Stimulated activated memory B cell treated with anti-CD40 and anti-IgM and Interleukin-4, amounts not matched to agents 10 μg/mL and 1 μg/mL and 100 μg/mL, for 72 hours (primary cell): ENCODE measurements at places on chromosomes 6 and 20.
A peak's percentile ranks its signal among the peaks of the same experiment; 100 is the strongest.

- ATAC-seq: no peak
Measured at GRCh38 chr6:150666071-150666470, 66.4 kb downstream of the PLEKHG1 start.

DNA sequence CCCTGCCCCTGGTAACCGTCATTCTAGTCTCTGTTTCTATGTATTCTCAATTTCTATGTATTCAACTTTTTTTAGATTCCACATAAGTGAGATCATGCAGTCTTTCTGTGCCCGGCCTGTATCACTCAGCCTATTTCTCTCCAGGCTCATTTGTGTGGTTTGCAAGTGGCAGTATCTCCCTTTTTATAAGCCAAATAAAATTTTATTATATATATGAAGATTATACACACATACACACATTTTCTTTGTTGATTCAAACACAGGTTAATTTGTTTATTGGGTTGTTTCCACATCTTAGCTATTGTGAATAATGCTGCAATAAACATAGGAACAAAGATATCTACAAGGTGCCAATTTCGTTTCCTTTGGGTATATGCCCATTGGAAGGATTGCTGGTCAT lies 571.7 kb downstream of the DHX35 start:
- ATAC-seq: no peak

GRCh38 chr6:16209539-16209938 lies 28.8 kb upstream of the GMPR start:
- ATAC-seq: no peak

- no peak for ATAC-seq
Measured at GRCh38 chr20:44258226-44258890, 11.2 kb downstream of the GDAP1L1 start.

- peak; percentile 57 for ATAC-seq
Measured at GRCh38 chr20:43963872-43964791, 49.5 kb downstream of the TOX2 start.

GRCh38 chr20:44457016-44457415 lies 18.7 kb upstream of the TTPAL start:
- no peak for ATAC-seq

GRCh38 chr6:109015176-109015575 lies 79.5 kb downstream of the SESN1 start:
- no peak for ATAC-seq

GRCh38 chr20:61771805-61772350 lies 293.8 kb downstream of the TAF4 start:
- ATAC-seq: no peak

DNA sequence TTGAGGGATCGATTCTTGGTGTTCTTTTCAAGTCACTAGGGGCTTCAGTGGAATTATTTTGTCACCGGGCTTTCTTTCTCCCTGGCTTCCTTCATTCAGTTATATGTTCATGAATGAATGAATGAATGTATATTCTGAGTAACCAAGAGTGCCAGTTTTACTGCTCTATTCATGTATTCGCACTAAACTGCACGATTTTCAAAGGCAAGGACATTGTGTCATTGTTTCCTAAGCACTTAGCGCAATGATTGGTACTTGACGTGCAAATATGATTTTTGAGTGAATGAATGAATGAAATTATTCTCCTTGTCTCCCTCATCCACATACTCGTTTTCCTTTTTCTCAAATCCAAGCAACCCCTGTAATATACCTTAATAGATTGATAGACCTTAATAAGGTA lies 822 bp downstream of the AFG1L start:
- ATAC-seq: no peak

- no peak for ATAC-seq
Measured at GRCh38 chr20:1383623-1384404, 9.0 kb downstream of the FKBP1A start.

DNA sequence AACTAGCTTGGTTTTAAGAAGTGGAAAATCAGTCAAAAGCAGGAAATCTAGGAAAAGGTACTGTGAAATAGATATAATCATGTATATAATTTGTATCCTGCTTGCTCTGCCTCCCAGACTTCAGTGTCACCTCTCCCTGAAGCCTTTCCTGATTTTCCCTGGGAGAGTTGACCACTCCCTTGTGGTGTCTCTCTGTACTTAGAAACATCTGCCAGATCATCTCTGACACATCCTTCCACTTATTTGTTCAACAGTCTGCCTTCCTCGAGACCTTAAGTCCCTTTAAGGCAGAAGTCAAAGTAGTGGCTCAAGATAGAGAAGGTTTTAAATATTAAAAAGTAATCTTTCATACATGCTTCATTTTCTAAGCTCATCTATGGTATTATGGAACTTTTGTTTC lies 236.5 kb downstream of the CDKAL1 start:
- ATAC-seq: no peak

GRCh38 chr6:112044196-112044595 lies 9.7 kb upstream of the CCN6 start:
- ATAC-seq: no peak

DNA sequence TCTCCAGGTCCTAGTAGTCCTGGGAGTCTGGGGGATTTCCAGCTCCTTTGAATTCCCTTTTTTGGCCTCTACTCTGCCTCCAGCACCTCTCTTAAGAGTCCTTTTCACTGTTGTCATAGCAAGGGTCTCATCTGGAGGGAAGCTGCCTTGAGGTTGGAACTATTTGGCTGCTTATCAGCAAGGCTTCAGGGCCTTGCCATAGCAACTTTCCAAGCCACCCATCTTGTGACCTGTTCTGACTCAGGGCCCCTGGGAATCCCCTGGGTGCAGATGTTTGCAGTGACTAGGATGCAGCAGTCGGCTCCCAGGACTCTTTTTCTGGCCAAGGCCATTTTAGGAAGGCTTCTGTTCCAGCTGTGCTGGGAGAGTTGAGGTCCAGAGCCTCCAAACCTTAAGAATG lies 12.4 kb downstream of the PKIG start:
- ATAC-seq: peak; percentile 82

DNA sequence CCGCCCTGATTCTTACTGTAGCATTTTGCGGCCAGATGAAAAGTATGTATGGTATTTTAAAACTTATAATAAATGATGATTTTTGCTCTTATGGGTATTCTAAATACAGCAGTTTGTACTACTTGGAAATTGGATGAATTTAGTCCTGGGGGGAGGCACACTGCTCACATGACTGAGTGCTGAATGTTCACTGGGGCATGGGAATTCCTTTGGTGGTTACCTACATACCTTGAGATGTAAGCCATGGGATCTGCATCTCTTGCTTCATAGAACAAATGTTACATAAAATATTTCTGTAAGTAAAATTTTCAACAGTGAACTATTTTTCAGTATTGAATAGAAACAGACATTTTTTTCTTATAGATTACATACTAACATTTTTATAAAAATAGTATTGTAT lies 71.1 kb downstream of the FIG4 start:
- no peak for ATAC-seq

DNA sequence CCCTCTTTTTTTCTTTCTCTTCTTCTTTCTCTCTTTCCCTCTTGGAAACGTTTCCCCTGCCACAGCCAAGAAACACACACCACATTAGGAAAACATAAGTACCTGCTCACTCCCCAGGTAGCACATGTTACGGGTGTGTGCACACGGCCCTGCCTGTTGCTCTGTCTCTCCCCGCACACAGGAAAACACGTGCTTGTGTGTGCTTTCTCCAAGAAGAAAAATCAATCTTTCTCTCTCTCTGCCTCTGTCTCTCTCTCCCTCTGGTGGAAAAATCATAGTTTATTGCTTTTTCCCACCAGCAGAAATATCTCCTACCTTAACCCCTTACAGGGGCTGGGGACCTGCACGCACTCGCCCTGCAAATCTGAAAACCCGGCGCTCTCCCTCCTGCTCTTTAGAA lies 102.3 kb downstream of the EDN3 start:
- ATAC-seq: no peak

DNA sequence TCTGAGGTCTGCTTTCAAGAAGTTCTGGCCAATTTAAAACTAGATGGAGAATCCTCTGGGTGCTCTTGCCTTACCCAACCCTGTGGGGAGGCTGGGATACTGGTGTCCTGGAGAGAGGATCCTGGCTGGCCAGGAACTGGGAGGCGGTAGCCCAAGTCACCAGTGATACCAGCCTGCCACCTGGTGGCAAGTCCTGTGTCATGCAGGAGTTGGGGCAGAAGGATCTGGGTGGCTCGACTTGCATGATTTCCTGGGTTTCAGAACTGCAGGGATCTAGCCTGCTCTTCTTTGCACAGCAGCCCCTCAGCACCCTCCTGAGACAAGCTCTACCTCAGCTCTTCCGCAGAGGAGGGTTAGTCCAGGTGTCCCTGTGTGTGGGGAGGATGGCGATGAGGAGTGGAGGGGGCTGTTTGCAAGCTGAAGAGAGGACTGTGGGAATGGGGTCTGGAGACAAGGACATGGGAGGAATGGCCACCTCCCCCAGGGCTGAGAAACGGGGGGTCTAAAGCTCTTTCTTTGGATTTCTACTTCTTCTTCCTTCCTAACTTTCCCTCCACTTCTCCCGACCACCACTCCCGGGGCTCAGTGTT lies 4.2 kb downstream of the KCNK17 start:
- ATAC-seq: peak; percentile 63

DNA sequence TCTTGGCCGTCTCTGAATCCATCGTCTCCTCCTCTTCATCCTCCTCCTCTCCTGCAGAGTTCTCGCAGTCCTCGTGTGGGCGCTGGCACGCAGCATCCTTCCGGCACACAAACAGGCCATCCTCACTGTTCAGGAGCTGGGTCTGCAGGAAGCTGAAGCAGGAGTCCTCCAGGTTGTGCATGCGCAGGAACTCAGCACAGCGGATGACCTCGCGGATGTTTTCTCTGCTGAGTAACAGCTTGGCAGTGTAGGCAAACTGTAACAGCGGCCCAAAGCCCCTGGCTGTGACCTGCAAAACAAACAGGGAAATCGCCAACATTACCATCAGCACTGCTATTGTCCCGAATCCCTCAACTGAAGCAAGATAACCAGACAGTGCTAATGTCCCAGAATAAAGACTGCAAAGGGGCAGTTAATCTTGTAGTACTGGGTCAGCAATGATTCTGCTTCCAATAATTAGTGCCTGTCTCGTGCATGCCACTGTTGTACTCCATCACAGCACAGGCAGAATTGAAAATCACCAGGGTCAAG lies 57.4 kb downstream of the GJA10 start:
- no peak for ATAC-seq

GRCh38 chr6:12735786-12736185 lies 19.2 kb downstream of the PHACTR1 start:
- no peak for ATAC-seq

- ATAC-seq: no peak
Measured at GRCh38 chr6:15310680-15311079, 64.8 kb downstream of the JARID2 start.

DNA sequence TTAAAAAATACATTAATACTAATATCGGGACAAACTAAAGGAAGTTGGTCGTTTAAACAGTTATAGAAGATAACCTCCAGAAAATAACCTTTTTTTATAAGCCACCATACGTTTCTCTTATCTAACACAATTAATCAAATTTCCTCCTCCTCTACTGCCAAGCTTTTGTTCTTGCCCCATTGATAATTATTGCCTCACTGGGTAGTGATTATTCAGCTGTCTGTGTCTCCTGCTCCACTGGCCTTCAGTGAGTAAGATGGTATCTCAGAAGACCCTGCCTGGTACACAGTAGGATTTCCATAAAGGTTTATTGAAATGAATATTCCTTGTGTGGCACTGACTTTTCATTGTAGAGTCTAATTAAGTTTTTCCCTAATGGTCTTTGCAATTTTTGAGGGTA lies 165.5 kb upstream of the SCGN start:
- ATAC-seq: no peak

DNA sequence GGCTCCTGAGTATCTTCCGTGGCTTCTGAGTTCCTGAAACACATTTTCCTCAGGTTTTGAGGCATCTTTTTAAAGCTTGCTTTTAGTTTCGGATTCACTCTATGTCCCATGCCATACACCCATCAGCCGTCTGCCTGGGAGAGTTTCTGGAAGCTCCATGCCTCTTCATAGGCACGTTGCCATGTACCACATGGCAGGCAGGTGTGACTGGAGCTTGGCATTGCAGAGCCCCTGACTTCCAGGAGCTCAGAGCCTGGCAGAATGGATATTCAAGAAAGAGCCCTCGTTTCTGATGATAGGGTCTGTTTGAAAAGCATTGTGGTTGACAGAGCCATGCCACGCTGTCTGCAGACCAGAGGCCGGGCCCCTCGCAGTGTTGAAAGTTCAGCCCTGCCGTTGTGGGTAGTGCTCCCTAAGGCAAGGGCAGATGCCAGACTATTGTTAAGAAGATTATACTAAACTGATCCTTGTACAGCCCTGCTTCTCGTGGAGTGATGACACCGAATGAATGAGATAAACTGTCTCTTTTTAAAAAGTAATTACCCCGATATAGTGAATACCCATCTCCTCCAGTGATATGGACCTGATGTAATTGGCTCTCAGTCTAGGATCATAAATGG lies 100.0 kb downstream of the RPP40 start:
- ATAC-seq: no peak

GRCh38 chr6:151738267-151738666 lies 69.2 kb upstream of the ESR1 start:
- ATAC-seq: no peak

DNA sequence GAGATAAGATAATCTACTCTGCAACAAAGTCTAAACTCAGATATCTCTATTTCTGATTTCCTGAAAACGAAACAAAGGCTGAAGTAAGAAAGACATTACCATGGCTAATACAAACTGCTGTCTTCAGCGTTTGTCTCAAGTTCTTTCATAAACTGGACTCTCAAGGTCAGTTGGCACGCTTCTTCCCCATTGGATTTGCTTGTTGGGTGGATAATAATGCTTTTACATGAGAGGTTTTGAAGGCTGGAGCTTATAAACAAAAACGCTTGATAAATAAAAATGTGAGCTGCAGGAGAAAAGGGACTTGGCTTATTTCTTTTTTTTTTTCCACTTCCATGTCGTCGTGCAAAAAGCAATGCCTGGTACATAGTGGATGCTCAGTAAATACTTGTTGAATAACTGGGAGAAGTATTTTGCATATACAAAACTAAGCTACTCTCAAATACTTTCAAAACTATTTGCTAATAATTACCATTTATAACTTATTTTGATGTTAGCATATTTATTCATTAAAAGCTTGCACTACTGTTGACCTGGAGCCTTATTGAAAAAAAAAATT lies 65.7 kb upstream of the EEF1A1 start:
- no peak for ATAC-seq
